ENCODE measurements at places on chromosomes 7 and 10. TPM values are rescaled to one million over a fixed set of nuclear protein-coding genes. Genes with fewer than 3 reads are reported as not detected.
A peak's percentile ranks its signal among the peaks of the same experiment; 100 is the strongest.

DNA sequence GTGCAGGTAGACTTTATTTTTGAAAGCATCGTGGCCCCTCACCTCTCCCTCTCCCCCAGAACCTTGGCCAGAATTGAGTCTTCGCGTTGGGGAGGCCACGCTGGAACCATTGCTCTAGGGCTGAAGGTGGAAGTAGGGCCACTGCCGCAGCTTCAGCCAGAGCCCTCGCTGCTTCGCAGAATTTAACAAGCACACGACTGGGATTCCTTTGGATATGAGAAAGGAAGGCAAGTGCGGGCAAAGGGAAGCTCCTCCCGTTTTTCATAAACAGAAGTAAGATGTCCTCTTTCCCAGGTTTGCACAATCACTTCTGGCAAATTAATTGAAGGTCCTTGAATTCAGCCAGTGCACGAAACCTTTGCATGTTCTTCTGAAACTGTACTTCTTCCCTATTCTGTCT, 168.1 kb downstream of the CCDC3 start:
- no peak for DNase-seq

DNA sequence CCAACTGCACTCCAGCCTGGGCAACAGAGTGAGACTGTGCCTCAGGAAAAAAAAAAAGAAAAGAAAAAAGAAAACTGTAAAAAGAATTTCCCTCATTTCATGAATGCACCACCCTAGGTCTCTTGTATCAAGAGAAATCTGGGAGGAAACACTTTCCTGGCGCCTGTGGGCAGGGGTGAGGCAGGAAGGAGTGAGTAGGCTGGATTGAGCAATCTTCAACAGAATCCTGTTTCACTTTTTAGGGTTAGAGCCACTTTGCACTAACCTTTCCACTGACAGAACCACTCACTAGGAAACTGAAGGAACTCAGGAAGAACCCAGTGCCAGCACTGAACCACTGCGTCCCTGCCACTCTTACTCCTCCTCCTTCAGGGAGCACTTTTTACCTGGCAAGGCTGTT, 282.1 kb downstream of the CCDC3 start:
- peak; percentile 82 for DNase-seq

DNA sequence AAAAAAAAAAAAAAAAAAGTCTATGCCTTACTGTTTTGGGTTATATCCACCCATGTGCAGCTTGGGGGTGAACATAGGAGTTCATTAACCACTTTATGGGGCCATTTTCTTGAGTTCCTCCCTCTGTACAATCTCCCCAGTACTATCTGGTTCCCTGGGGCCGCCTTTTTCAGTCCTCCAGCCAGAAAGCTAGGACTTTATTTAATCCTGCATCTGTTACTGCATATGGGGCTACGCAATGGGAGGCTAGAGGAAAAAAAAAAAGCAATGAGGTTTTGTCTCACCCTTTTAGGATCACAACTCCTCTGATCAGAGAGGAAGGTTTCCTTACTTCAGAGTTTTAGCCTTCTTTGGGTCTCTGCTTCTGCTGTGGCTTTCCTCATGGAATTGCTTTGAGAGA, 51.0 kb downstream of the BTRC start:
- DNase-seq: no peak

DNA sequence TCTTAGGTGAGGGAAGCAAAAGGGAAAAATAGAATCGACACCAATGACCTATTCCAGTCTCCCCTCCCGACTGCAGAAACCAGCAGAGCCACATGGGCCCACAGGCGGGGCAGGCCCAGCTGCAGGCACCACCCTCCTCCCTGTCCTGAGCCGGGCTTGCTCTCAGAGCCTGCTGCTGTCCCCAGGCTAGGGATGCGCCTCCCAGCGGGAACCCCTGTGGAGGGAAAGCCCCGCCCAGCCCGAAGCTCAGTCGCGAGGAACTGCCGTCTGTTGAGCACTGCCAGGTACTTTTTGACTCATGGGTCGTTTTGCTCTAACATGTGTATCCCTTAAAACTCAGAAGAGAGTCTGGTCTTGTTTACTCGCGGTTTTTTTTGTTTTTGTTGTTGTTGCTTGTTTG, 124.5 kb upstream of the RET start:
- DNase-seq: no peak

DNA sequence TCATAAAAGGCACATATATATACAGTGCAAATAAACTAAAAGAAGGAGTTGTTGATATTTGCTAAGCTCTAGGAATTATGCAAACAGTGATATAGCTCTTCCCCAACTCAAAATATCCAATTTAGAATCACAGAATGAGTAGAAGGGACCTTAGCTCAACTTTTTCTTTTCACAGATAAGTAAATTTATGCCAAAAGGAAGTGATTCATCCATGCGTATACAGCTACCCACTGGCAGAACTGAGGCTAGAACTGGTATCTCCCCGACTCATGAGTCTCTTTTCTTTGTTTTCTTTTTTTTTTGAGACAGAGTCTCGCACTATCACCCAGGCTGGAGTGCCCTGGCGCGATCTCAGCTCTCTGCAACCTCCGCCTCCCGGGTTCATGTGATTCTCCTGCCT, 54.2 kb upstream of the SVIL start:
- no peak for DNase-seq

GRCh38 chr10:84938117-84938905, 609.9 kb downstream of the CCSER2 start:
- DNase-seq: no peak

DNA sequence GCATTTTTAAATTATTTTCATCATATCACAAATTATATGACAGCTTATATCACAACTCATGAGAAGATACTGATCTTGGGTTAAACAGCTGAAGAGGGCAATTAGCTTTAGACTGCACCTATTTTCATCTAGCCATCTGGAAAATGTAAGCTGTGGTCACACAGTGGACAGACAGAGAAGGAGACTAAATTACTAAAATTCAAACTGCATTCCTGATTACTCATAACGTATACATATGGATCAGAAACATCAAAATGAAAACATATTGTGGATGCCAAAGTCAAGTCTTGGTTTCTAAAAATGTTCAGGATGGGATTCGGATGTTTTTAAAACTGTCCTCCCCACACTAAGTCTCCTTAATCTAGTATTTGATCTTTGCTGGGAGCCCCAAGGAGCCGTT, 6.6 kb downstream of the BBIP1 start:
- no peak for DNase-seq

GRCh38 chr10:12629767-12630165, 280.4 kb downstream of the CAMK1D start:
- no peak for DNase-seq

DNA sequence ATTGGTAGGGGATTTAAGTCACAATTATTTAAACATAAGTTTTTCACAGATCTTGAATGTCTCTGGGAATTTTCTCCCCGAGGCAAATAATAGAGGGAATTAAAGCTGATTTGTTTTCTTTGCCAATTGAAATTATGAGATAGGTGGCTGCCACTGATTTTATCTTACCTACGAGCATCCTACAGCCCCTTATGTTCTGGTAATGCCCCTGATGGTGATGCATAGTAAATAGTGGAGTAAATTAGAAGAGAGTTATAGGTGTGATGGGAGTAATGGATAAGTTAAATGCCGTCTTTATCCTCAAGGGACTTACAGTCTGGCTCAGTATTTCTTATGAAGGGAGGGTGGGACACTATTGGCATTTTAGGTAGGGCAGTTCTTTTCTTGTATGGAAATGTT, 58.1 kb downstream of the HDAC9 start:
- DNase-seq: no peak

DNA sequence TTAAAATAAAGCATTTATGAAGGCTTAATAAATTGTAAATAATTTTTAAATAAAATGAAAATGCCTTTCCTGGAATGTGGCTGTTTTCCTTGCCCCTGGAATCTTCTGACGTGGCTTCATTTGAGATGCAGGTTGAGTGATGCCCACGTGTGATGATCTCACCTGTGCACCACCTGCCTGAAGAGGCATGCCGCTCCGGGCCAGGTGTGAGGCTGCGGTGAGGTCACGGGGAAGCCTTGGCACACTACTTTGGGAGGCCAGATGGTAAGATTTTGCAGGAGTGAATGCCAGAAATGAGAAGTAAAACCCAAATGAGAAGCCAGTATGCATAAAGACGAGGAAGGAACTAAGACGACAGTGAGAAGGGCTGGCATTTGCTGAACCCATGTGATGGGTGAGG, 36.2 kb downstream of the GOT1 start:
- DNase-seq: no peak

DNA sequence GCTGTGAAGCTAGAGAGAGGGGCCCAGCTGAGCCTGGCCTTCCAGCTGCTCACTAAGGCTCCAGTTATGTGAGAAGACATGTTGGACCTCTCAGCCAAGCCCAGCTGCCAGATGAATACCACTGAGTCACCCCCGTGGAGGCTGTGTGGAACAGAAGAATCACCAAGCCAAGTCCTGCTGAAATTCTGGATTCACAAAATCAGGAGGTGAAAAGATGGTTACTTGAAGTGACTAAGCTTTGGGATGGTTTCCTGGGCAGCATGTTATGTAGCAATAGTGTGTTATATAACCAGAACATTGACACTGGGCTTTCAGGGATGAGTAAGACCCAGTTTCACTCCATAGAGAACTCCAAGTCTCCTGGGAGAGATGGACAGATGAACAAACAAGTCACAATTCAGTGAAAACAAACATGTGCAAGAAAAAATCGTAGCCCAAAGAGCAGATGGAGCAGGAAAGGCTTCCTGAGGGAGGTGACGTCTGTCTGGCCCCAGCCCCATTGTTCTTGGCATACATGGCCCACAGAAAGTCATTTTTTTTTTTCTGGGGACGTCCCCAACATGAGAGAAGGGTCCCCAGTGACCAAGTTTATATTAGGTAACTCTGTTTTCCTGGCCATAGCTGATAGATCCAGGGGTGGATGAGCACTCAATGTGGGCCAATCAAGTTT, 64.1 kb upstream of the PDZD8 start:
- DNase-seq: peak; percentile 82

DNA sequence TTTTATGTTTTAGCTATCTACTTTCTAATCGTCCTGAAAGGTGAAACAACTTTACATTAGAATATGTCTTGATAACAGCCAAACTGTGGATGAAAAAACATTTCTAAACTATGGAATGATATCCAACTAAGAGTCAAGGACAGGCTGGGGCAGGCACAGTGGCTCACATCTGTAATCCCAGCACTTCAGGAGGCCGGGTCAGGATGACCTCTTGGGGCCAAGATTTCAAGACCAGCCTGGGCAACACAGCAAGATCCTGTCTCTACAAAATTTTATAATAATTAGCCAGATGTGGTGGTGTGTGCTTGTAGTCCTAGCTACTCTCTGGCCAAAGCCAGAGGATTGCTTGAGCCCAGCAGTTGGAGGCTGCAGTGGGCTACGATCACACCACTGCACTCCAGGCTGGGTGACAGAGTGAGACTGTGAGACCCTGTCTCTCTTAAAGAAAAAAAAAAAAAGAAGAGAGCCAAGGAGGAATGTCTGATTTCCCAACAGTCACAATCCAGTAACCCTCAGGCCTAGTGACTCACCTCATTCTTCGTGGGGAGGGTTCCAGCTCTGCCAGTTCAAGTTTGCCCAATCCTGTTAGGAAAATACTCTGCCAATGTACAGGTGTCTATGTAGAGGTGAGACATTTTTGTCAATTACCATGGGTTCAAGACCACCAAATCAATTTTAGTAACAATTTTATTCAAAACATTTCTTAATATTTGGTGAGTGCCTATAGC, 14.6 kb upstream of the FZD1 start:
- DNase-seq: no peak

- no peak for DNase-seq
Observed at GRCh38 chr10:2905851-2906250, 161.5 kb upstream of the PFKP start.

GRCh38 chr7:93047514-93048099, 70.2 kb downstream of the SAMD9 start:
- no peak for DNase-seq

DNA sequence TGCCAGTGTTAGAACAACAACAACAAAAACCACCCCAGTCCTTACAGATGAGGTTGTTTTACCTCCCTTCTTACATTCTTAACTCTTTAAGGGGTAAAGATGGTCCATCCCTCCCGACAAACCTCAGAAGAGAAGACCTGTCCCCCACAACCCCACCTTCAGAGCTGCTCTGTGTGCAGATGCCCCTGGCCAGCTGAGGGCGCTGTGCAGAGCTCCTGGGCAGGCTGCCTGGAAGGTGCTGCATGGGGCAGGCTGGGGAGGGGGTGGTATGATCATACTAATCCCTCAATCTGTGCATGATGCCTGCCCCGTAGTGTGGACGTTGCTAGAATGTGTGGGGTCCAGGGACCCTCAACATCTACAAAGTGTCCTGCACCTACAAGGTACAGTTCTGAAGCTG, 387.1 kb downstream of the INHBA start:
- no peak for DNase-seq

DNA sequence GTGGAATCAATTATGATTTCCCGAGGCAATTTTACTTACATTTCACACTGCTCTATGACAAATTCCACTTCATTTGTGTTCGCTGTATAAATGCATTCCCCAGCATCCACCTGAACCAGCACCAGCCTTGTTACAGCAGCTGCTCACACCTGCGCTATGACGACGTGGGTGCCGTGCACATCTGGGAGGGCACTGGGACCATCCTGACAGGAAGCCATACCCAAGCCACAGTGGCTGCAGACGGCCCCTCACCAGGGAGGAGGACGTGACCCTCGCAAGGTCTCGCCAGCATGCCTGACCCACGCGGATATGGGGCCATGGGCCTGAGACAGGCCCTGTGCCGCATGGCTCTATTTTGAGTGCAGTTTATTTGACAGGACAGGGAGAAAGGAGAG, 201.3 kb downstream of the MAD1L1 start:
- peak; percentile 44 for DNase-seq

DNA sequence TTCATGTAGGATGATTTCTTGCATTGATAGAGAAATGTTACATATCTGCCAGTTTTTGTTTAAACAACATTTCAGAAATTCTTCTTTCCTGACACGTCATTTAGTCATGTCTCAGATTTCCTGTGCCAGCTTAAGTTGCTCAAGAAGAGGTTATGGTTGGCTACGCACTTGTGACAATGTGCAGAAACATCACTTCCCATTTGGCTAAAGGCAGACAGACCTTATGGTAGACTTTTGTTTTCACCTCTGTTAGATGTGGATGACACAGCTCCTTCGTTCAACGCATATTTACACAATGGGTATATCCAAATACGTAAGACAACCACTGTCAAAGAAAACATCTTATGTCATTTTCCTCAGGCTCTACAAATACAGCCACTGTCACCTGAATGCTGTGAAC, 125.8 kb downstream of the DOCK4 start:
- DNase-seq: no peak

DMBT1 gene
- polyA plus RNA-seq: 4.9 TPM

GBX1 gene
- polyA plus RNA-seq: not detected

PTPRZ1 gene
- not detected for polyA plus RNA-seq

ANLN gene
- polyA plus RNA-seq: 3.3 TPM

LRMDA gene
- 7.4 TPM for polyA plus RNA-seq

PIP4K2A gene
- polyA plus RNA-seq: 29.3 TPM

GPC2 gene
- polyA plus RNA-seq: 1.2 TPM

FBXL13 gene
- not detected for polyA plus RNA-seq

ABLIM1 gene
- polyA plus RNA-seq: 14.5 TPM

DEPP1 gene
- polyA plus RNA-seq: 55.2 TPM

MACROH2A2 gene
- polyA plus RNA-seq: 2.1 TPM

MOGAT3 gene
- not detected for polyA plus RNA-seq

TAS2R3 gene
- 0.15 TPM for polyA plus RNA-seq

TCAF2 gene
- polyA plus RNA-seq: 1.9 TPM

UPK3B gene
- polyA plus RNA-seq: not detected
